ENCODE measurements at places on chromosomes 7 and 10. TPM values are rescaled to one million over a fixed set of nuclear protein-coding genes. Genes with fewer than 3 reads are reported as not detected.

DNA sequence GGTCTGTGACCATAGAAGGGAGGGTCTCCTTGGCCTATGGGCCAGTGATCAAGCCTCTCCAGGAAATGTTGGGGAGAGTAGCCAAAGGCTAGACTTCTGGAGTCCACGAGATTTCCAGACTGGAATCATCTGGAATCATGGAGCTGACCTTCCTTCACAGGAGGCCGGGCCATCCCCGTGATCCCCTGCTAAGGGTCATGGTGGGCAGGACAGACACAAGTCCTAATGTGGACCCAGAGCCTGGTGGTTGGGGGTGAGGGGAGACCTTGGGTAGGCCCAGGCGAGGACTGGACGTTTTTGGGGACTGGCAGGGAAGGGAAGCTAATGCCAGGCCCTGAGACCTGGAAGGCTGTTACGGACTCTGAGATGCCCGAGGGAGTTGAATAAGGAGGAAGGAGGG is 9.8 kb upstream of the GRID1 start:
- DNase-seq = no peak

The SNX8 gene
- total RNA-seq = 20.8 TPM

- no peak for DNase-seq
These were observed 10.4 kb downstream of the CALML3 start for GRCh38 chr10:5534880-5535856.

The NME8 gene
- 0.09 TPM for total RNA-seq

The TSPAN12 gene
- 21.5 TPM for total RNA-seq

- no peak for DNase-seq
These were observed 92.4 kb downstream of the HYCC1 start for GRCh38 chr7:22921386-22922086.

The DENND2A gene
- 3.0 TPM for total RNA-seq

- no peak for DNase-seq
These were observed 8.3 kb downstream of the SLC37A3 start for GRCh38 chr7:140390034-140390433.

DNA sequence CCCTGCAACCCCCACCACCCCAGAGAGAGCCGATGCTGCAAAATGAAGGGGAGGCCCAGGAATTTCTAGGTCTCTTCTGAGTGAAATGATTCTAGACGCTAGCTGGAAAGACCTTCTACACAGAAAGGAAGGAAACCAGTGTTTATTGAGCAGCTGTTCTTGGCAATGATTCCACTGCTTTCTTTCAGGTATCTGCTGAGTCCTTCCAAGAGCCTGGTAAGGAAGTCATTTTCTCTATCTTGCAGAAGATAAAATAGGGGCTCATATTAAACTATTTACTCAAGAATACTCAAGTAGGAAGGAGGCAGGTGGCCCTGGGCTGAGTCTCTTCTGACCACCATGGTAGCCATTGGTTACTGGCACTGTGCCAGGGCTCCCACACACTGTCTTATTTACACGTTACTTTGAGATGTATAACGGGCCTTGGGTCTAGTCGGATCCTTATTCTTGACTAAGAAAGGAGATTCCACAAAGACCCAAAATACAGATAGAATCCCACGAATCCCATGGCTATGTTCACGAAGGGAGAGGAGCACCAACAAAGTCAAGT is 112.1 kb downstream of the GALNT11 start:
- no peak for DNase-seq

- no peak for DNase-seq
These were observed 23.9 kb downstream of the UNC5B start for GRCh38 chr10:71236286-71236685.

DNA sequence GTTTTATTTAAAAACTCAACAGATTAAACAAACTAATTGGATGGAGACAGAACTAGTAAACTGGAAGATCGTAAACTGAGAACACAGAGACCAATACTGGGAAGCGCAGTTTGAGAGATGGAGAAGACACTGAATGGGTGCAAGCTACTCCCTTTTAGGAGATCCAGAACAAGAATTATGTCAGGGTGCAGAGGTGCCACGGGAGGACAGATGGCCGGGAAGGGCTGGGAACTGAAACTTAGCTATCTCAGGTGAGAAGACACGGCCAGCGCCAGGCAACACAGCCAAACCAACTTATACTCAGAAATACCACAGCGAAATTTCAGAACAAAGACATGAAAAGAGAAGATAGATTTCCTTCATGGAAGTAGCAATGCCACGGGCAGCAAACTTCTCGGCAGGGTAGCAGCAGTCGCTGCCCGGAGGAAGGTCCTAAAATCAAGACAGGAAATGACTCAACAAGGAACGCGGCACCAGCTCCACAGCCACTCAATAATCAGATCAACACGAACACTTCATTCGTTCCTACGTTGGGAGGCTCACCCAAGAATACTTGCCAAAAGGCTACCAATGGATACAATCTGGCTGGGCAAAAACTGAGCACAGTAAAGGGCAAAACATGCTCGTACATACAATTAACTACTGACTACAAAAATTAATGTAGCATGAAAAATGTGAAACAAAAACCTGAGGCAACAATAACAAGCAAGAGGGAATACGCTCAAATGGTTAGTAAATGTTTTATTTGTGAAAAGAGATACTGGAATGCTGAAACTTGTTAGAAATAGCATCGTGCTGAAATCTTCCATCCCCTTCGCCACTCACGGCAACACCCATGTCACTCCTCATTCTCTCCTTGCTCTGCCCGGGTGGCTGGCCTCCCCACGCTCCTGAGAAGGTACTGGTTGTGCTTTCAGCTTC is 2.2 kb upstream of the LRRC27 start:
- DNase-seq = no peak

DNA sequence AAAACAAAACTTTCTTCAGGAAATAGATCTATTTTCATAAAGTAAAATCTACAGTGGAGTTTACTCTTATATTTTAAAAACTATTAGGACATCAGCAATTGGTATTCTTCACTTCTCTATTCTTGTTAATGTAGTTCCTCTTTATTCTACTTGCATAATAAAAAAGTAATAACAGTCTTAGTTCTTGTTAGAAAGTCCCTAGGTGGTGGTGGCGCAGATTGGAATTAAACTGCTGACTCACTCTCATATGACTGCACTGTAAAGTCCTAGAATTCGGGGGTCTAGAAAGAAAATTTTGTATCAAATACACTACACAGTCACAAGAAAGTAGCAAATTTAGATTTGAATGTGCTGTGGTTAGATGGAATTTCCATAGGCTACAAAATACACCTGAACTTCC is 44.6 kb upstream of the TES start:
- no peak for DNase-seq

The FGFR2 gene
- total RNA-seq = 69.9 TPM

DNA sequence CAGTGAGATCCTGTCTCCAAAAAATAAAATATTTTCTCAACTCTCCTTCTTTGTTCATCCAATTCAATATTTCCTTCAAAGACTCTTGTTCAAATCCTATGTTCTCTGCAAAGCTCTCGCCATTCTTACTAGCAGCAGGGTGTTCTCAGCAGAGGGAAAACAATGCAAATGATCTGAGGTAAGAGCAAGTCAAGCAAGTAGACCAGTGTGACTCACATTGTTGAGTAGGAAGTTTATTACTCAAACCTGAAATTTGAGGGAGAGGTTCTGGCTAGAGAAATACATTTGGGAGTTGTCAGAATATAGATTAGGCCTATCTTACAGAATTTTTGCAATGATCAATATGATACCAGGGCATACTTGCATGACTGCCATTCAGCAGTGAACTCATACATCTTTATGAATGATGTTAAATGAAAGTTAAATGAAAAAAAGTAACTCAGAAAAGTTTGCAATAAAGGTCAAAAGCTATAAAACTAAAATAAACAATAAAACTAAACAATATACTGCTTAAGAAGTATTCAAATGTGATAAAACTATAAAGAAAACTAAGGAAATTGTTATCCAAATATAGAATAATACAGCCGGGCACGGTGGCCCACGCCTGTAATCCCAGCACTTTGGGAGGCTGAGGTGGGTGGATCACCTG is 5.8 kb downstream of the IDE start:
- DNase-seq = no peak
